ENCODE measurements at places on chromosomes 12 and 14. TPM values are rescaled to one million over a fixed set of nuclear protein-coding genes. Genes with fewer than 3 reads are reported as not detected.
A peak's percentile ranks its signal among the peaks of the same experiment; 100 is the strongest.

DNA sequence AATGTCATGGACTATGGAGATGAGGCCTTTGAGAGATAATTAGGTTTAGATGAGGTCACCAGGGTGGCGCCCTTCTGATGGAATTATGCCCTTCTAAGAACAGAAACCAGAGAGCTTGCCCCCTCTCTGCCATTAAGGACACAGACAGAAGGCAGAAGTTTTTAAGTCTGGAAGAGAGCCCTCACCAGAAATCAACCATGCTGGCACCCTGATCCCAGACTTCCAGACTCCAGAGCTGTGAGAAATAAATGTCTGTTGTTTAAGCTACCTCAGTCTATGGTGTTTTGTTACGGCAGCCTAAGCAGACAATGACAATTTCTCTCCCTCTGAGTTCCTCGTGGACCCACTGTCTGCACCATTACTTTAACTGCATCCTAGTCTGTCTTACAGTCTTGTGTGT lies 382.0 kb downstream of the GXYLT1 start:
- H3K27me3 ChIP-seq, result no peaks in the 10 kb centered on the region
- no peak overlapping the region for H3K27ac ChIP-seq
- H3K4me3 ChIP-seq, result no peak overlapping the region
- no peaks in the 10 kb centered on the region for H3K36me3 ChIP-seq

The ADCY4 gene
- 17.1 TPM for total RNA-seq

The ACOT4 gene
- total RNA-seq, result 0.52 TPM

GRCh38 chr14:21913759-21914158 lies 240.1 kb upstream of the OR4E1 start:
- H3K36me3 ChIP-seq, result no peaks in the 10 kb centered on the region
- H3K4me3 ChIP-seq, result no peak overlapping the region
- no peaks in the 10 kb centered on the region for H3K4me1 ChIP-seq
- no peak overlapping the region for H3K27ac ChIP-seq
- DNase-seq, result peak; percentile 64

GRCh38 chr14:23432102-23432925 lies 3.1 kb downstream of the MYH7 start:
- peaks cover 22% of the 10 kb centered on the region for H3K4me1 ChIP-seq
- H3K27ac ChIP-seq, result peak overlapping the region; percentile 92
- no peaks in the 10 kb centered on the region for H3K27me3 ChIP-seq
- peak overlapping the region; percentile 32 for H3K4me3 ChIP-seq
- H3K36me3 ChIP-seq, result peaks cover 40% of the 10 kb centered on the region
- no peak for DNase-seq

DNA sequence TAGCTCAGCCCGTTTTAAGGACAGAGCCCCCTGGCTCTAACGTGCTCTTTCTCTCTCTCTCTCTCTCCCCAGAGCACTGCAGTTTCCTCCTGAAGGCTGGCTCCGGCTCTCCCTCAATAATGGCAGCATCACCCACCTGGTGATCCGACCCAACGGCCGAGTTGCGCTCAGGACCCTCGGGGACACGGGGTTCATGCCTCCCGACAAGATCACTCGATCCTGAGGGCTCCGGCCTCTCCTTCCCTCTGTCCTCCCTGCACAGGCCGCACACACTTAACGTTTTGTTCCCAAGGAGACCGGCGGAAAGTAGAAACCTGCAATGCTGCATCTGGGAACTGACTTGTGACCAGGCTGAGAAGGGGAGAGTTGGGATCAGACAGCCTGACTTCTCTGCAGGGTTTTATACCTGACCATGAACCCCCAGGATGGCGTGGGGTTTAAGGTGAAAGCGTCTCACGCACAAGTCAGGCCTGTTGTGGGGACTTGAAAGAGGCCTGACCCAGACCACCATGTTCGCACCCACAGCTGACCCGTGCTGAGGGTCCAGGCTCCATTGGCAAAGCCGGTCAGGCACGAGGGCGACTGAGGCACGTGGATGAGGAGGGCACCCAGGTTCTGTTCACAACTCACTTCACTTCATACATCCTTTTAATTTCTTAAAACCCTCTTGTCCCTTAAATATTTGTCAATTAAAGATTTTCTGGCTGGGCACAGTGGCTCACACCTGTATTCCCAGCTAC lies 10.1 kb downstream of the PGAM5 start:
- no peak overlapping the region for H3K27ac ChIP-seq
- H3K4me3 ChIP-seq, result no peak overlapping the region
- no peaks in the 10 kb centered on the region for H3K27me3 ChIP-seq
- H3K36me3 ChIP-seq, result peaks cover 75% of the 10 kb centered on the region
- no peaks in the 10 kb centered on the region for H3K4me1 ChIP-seq

DNA sequence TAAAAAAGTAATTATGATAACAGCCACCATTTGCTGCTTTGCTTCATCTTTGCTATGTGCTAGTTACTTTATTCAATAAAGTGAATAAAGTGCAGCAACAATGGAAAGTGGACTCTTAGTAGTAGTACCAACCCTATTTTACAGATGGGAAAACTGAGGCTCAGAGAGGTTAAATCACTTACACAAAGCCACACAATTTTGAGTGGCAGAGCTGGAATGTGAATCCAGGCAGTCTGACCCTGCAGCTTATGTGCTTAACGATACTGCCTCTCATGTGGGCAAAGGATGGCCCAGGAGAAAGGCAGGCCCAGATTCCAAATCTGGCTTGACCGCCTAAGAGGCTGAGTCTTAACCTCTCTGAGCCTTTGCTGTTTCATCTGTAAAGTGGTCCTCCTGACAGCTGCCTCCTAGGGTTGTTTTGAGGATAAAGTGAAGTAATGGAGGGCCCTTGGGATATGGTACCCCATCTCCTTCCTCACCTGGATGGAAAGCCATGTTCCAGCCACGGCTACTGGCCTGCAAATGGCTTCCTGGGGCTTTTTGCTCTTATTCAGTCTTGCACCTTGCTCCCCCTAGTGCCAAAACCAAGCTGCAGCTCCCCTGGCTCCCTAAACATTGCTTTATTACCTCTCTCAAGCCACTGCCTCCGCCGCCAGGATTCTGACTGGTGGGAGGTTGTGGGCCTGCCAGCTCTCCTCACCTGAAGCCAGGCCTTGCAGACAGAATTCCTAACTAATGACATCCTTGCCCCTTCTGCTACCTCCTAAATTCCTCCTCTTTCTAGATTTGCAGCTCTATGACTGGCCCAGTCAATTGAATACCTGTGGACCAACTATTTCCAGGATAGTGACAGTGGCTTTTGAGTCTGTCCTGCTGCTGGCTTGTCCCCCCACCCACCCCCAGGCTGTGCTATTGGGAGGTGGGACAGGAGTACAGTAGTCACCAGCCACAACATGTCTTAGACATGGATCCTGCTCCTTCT lies 283.3 kb upstream of the PWP1 start:
- H3K36me3 ChIP-seq, result no peaks in the 10 kb centered on the region
- no peaks in the 10 kb centered on the region for H3K4me1 ChIP-seq
- DNase-seq, result no peak
- H3K4me3 ChIP-seq, result no peak overlapping the region
- H3K27me3 ChIP-seq, result no peaks in the 10 kb centered on the region

- no peak for DNase-seq
- H3K27ac ChIP-seq, result no peak overlapping the region
- no peaks in the 10 kb centered on the region for H3K36me3 ChIP-seq
- H3K27me3 ChIP-seq, result no peaks in the 10 kb centered on the region
- H3K4me1 ChIP-seq, result no peaks in the 10 kb centered on the region
Measured at GRCh38 chr14:94375552-94376107, 12.8 kb downstream of the SERPINA1 start.
